ENCODE measurements at places on chromosomes 4 and X.
A peak's percentile ranks its signal among the peaks of the same experiment; 100 is the strongest.

DNA sequence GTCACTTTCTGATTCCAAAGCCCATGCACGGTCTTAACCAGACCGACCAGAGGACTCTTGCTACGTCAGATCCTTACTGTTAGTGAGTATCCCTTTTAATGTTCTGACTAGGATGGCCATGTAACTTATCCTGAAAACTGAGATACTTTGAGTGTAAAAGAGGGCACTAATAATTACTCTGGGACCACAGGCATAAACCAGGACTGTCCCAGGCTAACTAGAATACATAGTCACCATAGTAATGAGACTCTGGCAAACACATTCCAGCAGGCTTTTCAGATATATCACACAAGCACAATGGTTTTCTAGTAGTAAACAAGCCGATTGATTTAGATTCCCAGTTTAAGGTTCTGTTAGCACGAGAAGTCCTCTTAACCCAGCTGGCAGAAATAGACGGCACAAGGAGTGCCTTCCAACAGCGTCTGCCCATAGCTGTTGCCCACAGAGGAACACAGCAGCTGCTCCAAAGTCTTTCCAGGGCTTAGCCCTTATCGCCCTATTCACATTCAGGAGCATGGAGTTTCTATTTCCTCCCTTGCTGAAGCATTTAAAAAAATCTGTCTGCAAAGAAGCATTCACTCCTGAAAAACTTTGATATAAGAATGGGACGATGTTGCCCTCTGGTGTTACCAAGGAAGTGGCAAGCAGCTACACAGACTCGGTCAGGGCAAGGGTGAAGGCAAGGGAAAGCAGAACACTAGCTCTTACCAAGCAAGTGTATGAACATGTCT, 92.4 kb downstream of the CXCL13 start:
- no peak for DNase-seq

DNA sequence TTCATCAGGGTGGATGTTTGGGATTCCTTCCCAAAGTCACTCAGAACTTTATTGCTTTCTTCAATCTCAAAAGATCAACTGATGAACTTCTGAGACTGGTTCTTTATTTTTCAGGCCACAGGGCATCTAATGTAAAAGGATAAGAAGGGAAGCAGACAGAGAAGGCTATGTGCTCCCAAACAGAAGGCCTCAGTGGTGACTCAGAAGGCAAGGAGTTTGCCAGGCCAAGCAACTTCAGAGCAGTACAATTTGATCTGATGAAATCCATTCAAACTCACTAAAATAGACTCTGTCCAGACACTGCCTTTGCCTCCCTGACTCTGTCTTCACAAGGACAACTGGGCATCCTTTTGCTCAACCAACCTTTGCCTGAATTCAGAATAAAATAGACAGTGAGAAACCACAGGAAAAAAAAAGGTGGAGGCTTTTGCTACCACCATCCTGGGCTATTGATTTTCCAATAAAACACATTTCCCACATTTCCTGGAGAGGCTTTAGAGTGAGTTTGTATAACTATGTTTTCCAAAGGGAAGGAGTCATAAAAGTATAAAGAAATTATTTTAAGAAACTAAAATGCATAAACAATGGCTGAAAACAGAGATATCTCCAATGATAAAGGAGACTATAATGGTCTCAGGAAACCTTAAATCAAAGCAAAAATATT, 55.2 kb downstream of the ARHGEF6 start:
- DNase-seq = no peak

GRCh38 chr4:168646001-168646768, 149.3 kb downstream of the PALLD start:
- DNase-seq = no peak

- DNase-seq = peak; percentile 74
Measured at GRCh38 chr4:150583287-150584110, 1.5 kb downstream of the MAB21L2 start.

DNA sequence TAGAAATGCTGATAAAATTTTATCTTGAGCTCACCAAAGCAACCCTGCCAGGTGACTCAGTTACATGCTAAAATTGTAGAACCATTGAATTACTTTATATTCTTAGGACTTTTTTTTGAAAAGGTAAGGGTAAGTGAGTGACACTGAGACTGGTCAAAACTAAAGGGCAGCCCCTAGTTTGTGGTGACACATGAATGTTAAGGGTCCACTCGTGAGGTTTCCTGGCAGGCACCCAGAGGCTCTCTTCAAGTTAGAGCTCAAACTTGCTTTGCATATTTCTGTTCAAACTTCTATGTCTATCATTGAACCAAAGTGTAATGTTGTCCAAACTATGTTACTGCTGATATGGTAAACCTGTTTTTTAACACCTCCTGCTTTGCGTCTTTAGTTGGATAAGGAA, 30.5 kb downstream of the TMPRSS11D start:
- DNase-seq = no peak

DNA sequence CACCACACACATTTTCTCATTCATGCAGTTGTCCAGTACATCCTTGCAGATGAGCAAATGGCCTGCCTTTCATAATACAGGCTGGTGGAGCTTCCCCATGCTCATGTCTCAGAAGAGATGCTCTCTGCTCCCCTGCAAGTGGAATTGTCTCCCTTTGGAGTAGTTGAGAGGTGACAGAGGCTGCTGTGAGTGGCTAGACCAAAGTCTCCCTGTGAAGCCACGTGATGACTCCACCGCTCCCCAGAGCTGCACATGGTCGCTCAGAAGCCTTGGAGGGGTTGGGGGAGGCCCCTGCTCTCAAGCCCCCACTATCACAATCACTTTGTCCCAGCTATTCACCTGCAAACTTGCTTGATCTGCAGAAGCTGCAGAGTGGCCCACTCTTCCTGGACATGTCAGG, 1.5 kb upstream of the GPR78 start:
- DNase-seq = peak; percentile 47

DNA sequence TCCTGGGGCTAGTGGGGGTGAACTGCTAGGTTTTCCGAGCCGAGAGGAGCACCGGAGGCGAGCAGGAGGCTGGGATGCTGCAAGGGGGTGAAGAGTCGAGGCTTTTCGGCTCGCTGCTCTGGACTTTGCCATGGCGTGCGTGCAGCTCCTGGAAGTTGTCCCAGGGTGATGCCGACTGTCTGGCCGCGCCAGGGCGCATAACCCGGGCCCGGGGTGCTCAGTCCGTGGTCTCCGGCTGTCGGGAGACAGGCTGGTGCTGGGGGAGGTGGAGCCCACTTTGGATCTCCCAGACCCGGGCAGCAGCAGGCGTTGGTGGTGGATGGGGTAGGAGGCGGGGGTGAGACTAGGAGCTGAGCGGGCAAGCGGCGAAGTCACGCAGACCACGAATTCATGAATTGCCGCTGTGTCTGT, 793 bp downstream of the GRIA3 start:
- peak; percentile 81 for DNase-seq

DNA sequence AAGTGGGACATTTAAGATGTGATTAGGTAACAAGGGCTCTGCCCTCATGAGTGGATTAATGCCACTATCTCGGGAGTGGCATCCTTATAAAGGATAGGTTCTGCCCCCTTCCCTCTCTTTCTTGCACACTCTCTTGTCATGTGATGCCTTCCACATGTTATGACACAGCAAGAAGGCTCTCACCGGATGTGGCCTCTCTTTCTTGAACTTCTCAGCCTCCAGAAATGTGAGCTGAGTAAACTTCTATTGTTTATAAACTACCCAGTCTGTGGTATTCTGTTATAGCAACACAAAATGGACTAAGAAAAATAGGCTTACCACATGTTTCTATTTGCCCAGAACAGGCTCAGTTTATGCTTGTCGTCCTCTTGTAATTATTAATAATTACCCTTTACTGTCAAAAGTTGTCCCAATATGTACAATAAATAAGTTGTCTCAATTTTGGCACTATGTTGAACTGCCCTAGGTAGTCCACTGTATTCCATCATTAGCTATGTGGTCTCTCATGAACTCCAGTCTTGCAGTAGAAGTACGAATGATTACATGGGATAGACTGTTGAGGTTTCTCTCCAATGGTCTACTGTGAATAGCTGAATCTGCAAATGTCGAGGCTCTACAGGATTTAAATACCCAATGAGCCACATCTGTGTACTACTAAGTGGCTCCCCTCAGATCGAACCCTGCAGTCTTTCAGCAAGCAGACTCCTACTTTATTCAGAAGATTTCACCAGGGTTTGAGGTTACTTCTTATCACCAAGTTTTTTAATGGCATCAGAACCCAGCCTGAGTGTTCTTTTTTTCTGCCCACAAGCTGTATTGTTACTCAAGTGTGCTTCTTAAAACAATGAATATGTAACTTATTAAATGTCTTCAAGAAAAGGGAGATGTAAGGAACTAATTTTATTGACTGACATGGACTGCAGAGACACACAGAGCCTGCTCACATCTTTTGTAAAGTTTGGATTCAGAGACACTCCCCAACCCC, 102.0 kb upstream of the LEF1 start:
- no peak for DNase-seq

- DNase-seq = no peak
Measured at GRCh38 chr4:187109636-187110035, 386.0 kb upstream of the FAT1 start.

GRCh38 chr4:168667376-168667775, 170.5 kb downstream of the PALLD start:
- DNase-seq = no peak

DNA sequence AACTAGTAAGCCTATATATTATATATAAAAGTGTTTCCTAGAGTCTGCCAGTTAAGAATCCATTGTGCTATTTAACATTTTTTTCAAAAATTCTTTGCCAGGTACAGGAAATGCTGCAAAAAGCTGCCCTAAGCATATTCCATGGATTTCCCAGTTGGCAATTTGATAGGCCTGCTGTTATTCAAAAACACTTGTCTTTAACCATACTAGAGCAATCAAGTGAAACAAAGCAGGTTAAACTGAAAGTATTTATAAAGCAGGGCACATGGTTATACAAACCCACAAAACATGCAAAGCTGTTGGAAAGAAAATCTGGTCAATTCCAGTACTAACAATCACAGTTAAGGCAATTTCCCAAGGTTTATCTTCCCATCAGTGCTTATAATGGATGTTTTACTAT, 159.9 kb downstream of the UNC5C start:
- no peak for DNase-seq
